ENCODE measurements at places on chromosomes 5 and 9. TPM values are rescaled to one million over a fixed set of nuclear protein-coding genes. Genes with fewer than 3 reads are reported as not detected.

DNA sequence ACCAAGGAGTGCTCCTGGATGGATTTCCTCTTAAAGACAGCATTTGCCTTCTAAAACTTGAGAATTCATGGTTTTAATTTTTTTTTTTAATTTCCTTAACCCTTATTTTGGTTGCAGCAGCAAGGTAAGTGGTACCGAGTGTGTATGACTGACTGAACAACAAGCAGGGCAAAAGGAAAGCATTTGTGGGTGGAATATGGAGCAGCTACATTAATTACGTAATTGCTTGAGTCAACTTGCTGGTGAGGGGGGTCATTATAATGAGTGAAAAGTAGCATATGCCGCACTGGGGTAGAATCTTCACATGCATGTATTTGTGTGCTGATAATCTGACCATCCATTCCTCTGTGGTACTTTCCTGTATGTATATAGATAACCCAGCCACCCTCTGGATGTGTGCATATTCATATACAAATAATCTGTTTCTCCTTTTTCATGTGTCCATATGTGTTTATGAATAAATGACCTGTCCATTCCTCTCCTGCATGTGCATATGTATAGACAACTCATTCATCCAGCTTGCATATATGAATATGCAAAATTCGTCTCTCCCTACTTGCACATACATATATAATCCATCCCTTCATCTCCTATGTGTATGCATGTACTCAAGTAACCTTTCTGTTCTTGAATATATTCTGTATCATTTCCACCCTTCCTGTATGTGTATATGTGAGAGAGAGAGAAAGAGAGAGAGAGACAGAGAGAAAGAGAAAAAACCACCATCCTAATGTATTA lies 147.5 kb upstream of the RUSC2 start:
- no peak for DNase-seq

DNA sequence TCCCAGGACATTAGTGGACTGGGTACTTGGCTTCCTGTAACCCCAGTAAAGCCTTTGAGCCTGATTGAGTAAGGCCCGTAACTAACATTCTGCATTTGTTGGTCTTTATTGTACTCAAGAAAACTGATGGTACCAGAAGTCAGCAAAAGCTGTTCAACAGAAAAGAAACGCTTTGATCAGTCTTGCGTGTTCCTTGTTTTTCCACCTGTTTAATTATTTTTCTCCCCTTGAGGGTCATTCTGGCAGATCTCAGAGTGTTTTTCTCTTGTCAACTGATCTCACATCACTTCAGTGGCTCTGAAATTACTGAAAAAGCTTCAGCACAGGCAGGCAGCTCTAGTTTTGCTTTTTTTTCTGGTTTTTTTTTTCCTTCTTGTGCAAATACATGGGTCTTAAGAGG lies 6.1 kb upstream of the TMEM268 start:
- DNase-seq = no peak

GRCh38 chr5:71727978-71728377 lies 8.9 kb downstream of the CARTPT start:
- no peak for DNase-seq

GRCh38 chr9:6628704-6629103 lies 16.8 kb downstream of the GLDC start:
- no peak for DNase-seq

DNA sequence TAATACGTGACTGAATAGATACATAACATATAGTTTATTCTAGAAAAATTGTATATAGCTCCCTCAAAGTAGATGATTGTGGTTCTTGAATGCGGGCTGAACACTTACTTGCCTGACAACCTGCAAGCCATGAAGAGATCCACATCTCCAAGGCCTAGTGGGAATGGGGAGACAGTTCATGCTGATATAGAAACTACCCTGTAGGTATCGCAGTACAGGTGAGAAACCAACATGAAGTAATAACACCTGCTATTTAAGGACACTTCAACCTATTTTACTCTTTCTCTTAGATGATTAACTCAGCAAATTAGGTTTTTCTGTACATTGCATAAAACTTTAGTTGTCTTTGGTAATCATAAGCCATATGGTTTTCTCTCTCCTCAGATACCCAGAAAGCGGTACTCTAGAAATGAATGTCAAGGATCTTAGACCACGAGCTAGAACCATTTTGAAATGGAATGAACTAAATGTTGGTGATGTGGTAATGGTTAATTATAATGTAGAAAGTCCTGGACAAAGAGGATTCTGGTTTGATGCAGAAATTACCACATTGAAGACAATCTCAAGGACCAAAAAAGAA lies 47.3 kb downstream of the UHRF2 start:
- DNase-seq = no peak

Gene UHRF2
- total RNA-seq = 84.7 TPM

- no peak for DNase-seq
Observed at GRCh38 chr5:75482482-75482881, 28.9 kb downstream of the CERT1 start.

DNA sequence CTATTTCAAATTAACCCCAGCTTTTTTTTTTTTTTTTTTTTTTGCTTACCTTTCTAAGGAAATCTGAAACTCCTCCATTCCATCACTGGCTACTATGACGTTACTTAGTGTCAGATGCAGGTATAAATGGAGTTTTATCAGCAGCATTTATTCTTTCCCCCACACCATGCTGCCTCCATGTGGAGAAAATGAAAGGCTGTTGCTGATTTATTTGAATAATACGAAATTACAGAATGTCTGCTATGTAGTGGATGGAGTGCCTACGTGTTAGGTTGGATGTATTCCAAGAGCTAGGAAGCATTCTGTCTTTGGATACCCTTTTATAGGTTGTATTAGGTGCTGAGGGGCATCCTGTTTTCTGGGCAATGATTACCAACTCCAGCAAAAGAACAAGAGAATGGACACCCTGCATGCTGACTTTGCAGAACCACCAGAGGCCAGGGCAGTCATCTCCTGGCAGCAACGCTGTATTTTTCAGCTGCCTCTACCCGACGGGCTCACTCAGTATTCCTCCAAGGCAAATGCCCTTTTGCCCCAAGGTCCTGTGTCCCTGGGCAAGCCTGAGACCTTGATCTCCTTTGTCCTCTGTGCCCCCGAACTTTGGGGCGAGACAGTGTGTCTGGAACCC lies 199.5 kb downstream of the ALDH1A1 start:
- no peak for DNase-seq

GRCh38 chr5:33304601-33305000 lies 136.2 kb upstream of the TARS1 start:
- no peak for DNase-seq

DNA sequence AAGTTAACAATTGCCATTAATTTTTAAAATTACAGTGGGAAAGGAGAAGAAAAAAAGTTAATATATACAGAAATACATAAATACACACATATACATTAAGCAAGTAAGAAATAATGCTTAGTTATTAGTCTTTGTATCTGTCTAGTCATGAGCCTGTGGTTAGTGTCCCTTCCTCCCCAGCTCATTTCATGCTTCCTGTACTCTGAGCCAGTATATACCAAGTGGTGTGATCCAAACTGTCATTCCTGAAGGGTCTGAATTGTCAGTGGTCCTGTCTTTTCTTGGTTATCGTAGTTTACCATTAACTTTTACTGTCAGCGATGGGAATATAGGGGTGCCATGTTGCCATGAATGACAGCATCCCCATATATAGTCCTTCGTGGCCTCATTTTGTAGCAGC lies 24.2 kb upstream of the STOM start:
- DNase-seq = no peak

- DNase-seq = no peak
Observed at GRCh38 chr5:81246697-81247096, 13.6 kb downstream of the CKMT2 start.

Gene C9orf50
- total RNA-seq = not detected

DNA sequence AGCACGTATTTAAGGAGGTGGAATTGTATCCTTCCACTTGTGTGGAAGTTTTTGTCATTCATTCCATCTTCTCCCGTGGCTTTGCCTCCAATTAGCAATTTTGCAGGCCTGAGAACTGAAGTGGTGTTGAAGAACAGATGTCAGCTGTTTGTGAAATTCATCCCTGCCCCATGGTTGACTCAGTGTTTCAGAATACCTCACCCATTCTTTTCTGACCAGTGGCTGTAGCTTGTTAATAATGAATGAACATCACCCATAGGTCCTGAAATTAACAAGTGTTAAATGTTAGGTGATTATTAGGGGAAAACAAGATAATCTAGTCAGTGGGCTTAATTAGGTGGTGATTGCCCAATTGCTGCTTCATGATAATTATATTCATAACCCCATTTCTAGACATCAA lies 11.7 kb downstream of the ZNF462 start:
- DNase-seq = no peak

Gene NUTM2G
- not detected for total RNA-seq

DNA sequence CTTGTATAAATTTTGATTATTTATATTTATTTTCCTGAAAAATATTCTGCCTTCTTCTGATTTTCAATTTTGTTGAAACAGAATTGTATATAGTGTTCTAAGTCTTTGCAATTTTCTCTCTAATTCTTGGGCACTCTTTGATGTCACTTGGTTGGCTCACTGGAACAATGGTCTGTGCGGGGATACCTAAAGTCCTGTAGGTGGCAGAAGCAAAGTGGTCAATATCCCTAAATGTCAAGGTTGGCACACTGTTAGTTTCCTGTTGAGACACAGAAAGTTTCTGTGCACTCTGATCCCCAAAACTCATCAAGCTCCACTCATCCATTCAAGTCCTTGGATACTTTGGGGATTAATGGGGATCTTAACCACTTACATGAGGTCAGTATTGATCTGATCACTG lies 480.8 kb upstream of the CCNG1 start:
- no peak for DNase-seq

Gene UBTD2
- total RNA-seq = 81.9 TPM

Gene OR1Q1
- total RNA-seq = not detected

GRCh38 chr9:109901201-109901600 lies 121.2 kb downstream of the PALM2AKAP2 start:
- no peak for DNase-seq

Gene MPDZ
- 40.4 TPM for total RNA-seq

GRCh38 chr5:64417390-64417789 lies 88.4 kb upstream of the RGS7BP start:
- no peak for DNase-seq

- no peak for DNase-seq
Observed at GRCh38 chr9:69016191-69017096, 2.5 kb upstream of the PRKACG start.

Gene CEL
- total RNA-seq = not detected

Gene C9
- not detected for total RNA-seq

Gene NMUR2
- total RNA-seq = not detected

DNA sequence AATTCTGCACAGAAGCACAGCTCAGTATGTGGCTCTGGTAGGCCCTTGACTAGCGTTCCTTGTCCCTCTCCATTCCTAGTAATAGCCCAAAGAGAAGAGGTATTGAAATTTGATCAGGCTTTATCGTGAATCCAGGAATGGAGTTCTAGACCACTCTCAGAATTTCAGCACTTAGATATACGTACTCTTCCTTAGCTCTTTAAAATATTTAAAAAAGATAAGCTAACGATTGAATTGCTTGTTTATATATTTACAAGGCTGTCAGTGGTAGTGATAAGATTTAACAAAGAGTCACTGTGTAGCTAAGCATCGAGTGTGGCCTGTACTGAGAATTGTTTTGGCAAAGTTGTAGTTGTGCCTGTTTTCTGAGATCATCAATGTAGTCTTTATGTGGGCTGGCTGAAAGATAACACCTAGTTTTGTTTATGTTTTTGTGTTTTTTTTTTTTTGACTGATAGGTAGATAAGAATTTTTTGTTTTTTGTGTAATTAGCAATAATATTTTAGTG lies 2.5 kb downstream of the KIAA1958 start:
- DNase-seq = no peak

Gene PKN3
- 0.31 TPM for total RNA-seq

Gene ZNF483
- total RNA-seq = 47.3 TPM

DNA sequence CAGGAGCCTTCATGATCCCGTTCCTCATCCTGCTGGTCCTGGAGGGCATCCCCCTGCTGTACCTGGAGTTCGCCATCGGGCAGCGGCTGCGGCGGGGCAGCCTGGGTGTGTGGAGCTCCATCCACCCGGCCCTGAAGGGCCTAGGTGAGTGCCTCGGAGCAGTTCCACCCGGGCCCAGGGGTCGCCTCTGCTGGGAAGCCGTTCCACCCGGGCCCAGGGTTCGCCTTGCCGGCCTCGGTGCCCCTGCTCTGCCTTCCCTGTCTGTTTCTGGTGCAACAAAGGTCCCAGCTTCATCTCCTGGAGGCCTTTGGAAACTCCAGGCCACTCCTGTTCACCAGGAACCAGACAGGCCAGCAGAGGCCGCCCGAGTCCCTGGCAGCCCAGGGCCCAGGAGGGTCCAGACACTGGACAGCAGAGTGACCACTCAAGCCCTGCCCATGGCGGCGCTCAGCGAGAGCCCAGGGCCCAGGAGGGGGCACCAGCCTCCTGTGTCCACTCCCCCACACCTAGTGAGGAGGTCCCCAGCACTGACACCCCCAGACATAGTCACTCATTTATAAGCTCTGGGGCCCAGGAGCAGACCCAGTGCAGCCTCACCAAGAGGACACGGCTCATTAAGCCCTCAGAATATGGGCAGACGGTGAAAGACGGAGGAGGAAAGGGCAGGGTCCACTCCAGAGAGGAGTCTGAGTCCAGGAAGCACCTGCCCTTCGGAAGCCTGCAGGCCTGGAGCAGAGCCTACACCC lies 7.5 kb downstream of the SLC6A19 start:
- no peak for DNase-seq

Gene GABRA6
- 0.31 TPM for total RNA-seq

- DNase-seq = no peak
Observed at GRCh38 chr5:117077142-117077541, 502.5 kb upstream of the SEMA6A start.

- DNase-seq = no peak
Observed at GRCh38 chr9:69895185-69895584, 74.6 kb downstream of the CFAP95 start.

DNA sequence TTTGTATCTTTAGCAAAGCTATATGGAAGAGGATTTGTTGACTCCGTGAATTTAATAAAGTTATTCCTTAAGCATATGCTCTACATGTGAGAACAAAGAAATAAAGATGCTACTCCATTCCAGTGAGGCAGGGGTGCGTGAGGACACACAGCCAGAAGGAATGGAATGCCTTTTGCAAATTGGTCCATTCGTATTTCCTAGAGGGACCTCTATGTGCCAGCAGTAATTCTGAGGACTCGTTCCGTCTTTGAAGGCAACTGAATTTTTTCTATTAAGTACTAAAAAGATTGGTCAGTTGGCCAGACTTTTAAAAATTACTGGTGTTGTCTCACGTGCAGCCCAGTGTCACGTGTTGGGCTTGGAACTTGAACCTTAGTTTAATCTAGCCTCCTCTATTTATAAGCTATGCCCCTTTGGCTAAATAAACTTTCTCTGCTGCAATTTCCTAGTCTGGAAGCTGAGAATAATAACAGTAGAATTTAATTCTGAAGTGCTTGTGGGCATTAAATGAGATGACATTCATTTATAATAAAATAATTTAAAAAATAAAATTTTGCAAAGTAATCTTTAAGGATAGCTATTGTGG lies 13.9 kb downstream of the RAI14 start:
- DNase-seq = no peak

- DNase-seq = no peak
Observed at GRCh38 chr5:6540111-6540827, 91.6 kb downstream of the UBE2QL1 start.

All from occipital lobe (tissue), 3 donors.